ENCODE measurements at places on chromosomes 12 and 14.

DNA sequence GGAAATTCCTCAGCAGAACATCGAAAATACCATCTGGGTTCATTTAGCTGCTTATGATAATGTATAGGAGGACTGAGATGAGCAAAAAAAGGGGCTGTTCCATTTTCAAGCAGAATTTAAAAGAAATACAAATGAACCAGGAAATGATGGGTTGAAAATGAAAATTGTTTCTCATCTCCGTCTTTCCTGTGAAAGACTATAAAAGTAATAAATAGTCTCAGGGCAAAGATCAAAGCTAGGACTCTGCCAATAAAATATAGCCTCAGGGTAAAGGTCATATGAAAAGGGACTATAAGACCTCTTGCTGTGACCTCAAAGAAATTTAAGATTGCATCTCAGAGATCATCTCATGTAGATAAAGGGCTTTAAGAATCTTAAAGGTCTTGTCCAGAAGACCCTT, 478.0 kb downstream of the BTG1 start:
- DNase-seq = no peak

DNA sequence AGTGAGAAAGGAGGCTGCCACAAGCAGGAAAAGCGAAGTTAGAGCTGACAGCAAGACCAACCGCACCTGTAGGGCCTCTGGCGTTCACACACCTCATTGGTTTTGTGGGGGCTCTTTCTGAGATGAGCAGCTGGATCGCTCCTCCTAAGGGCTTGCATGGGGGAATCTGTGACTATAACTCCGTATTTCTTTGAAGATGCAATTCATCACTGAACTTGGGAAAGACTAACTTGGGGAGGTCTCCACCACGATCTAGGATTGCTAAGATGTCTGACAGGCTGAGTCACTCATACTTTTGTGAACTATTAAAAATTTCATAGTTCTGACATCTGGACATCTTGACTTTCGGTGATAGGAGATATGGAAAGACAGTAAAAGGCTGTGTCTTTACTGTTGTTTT, 173.6 kb downstream of the ETV6 start:
- no peak for DNase-seq

DNA sequence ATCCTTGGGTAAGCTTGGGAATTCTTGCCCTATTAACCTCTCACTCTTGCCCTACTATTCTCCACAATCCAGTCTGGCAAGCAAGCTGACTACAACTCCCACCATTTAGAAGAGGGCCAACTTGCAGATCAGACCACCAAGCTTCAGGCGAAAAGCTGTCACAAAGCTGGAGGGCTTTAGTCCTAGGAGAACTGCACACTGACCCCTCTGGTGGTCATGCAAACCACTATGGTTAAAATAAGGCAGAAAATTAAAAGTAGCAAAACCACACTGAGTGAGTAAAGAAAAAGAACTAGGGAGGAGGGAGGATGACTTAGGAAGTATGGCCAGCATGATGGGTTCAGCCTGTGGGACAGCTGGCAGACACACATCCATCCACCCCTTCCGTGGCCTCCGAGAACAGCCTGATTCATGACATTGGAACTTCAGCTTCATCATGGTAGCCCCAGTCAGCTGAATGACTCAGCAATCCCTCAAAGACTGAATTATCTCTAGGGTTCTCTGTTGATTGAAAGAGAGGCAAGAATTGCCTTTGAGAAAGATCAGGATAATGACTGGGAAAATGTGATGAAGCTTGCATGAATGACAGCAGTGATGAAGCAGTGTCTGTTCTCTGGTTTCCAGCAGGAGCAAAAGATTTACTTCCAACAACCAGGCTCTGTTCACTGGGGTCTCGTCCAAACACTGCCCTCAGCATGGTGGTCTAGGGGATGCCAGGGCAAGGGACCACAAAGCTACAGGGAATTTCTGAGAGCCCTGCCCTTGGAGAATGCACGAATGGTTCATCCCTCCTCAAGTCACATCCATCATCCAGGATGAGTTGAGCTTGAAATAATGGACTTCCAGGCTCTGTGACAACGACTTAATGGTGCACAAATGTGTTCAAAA, 24.4 kb downstream of the PITPNM2 start:
- DNase-seq = no peak

- no peak for DNase-seq
Measured at GRCh38 chr14:50775357-50775756, 55.6 kb downstream of the NIN start.

GRCh38 chr12:1220127-1221092, 229.4 kb downstream of the ERC1 start:
- no peak for DNase-seq

DNA sequence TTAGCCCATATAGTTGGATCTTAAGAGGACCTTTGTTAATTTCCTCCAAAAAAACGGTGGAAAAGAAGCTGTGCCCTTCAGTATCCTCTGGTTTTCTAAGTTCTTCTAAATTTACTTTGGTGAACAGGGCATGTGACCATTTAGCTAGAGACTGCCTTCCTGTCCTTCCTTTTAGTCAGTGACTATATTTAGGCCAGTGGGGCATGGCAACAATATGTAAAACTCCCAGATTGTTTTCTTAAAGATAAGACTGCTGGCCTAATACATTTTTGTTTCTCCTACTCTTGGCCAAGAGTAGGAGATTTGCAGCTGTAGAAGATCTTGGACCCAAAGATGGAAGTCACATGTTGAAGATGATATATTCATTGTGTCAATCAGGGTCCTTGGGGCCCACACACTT, 325.1 kb upstream of the DCN start:
- DNase-seq = no peak

DNA sequence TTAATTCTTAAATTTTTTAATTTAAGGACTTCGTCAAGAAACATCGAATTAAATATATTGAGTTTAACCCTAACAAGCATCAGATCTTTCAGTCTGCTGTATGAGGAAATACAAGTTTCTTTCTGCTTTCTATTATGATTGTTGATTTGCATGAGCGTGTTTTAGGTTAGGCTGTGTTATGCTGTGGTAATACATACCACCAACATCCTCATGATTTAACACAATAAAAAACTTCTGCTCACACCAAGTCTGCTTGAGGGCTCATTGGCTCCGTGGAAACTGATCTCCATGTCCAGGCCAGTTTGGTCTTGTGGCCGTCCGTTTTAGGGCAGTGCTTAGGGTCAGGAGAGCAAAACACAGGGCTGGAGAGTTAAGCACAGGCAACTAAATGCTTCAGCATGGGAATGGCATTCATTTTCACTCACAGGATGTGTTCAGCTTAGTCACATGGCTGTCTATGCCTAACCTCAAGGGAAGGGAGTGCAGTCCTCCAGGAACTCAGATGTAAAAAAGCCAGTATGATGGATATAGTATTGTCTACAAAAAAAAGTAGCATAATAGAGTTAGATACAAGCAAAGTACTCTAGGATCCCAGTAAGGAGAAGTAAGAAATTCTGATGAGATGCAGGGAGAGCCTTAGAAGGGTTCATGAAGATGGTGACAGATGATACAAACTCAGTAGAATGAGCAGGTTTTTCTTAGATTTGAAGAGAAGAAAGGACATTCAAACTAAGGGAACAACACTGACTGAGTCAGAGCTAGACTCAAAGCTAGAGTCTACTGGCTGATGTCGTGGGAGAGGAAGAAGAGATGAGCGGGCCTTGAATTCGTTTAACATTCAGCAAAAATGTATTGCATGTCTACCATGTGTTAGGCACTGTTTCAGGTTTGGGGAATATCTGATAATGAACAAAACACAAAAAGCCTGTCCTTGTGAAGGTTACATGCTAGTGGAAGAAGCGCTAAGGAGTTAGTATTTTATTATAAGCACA, 16.3 kb downstream of the MARK3 start:
- DNase-seq = no peak

- DNase-seq = no peak
Measured at GRCh38 chr12:86917121-86917520, 660.9 kb upstream of the MGAT4C start.

- DNase-seq = no peak
Measured at GRCh38 chr12:76379261-76379660, 31.0 kb upstream of the BBS10 start.

DNA sequence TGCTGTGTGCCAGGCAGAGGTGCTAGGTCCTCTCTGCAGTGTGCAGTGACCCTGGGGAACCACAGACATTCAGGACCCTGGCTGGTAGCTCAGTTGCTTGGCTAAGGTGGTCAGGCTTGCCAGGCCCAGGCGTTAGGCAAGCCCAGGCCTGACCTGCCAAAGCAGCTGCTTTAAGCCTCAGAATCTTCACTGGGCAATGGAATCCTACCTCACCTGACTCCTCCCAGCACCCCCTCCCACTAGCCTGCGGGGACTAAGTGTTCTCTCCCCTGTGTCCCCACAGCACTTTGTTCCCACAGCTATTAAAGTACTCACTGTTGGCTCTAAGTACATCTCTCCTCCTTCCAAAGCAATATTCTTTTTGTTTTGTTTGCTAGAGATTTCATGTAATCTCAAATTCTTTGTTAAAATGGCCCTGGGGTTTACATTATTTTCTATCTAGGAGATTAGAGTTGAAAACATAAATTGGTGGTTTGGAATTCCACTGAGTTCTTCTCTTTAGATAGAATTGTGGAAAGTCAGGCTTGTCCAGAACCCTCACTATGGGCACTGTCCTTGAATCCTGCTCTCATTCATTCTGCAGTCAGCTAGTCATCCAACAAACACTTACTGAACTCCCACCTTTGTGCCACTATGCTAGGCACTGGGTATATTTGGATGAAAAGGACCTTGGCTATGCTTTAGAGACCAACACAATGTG, 44.4 kb downstream of the DGLUCY start:
- DNase-seq = no peak

DNA sequence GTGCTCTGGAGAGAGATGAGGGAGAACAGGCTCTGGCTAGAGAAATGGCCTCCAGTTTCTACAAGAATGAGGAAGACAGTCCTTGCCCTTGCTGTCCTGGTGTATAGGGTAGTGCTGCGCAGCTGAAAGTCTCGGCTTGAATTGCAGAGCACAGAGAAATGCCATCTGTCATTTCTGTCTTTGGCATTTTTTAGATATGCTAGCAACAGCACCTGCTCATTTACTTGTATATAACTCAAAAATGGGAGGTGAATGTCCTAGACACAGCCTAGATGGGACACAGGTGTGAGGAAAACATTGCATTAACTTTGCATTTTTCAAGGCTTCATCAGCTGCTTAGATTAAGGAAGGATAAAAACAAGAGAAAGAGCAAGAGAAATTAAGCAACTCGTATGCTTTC, 35.8 kb downstream of the GPR19 start:
- no peak for DNase-seq
